ENCODE measurements at places on chromosomes 16 and 17.

- DNase-seq = no peak
Observed at GRCh38 chr17:37562016-37562745, 47.0 kb downstream of the SYNRG start.

- no peak for DNase-seq
Observed at GRCh38 chr16:9090101-9090959, 1.1 kb upstream of the HAPSTR1 start.

DNA sequence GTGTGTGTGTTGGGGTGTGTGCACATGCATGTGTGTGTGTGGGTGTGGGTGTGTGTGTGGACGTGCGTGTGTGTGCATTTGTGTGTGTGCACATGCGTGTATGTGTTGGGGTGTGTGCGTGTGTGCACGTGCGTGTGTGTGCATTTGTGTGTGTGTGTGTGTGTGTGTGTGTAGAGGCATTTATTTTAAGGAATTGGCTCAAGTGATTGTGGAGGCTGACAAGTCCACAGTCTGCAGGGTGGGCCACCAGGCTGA, 37.9 kb upstream of the JPH3 start:
- no peak for DNase-seq

GRCh38 chr17:5473906-5474305, 5.1 kb upstream of the DHX33 start:
- DNase-seq = no peak

- DNase-seq = no peak
Observed at GRCh38 chr16:19294156-19294649, 8.7 kb downstream of the CLEC19A start.

GRCh38 chr16:55274391-55274790, 49.6 kb upstream of the IRX6 start:
- DNase-seq = no peak

GRCh38 chr17:80923211-80924110, 68.2 kb upstream of the CHMP6 start:
- DNase-seq = no peak

DNA sequence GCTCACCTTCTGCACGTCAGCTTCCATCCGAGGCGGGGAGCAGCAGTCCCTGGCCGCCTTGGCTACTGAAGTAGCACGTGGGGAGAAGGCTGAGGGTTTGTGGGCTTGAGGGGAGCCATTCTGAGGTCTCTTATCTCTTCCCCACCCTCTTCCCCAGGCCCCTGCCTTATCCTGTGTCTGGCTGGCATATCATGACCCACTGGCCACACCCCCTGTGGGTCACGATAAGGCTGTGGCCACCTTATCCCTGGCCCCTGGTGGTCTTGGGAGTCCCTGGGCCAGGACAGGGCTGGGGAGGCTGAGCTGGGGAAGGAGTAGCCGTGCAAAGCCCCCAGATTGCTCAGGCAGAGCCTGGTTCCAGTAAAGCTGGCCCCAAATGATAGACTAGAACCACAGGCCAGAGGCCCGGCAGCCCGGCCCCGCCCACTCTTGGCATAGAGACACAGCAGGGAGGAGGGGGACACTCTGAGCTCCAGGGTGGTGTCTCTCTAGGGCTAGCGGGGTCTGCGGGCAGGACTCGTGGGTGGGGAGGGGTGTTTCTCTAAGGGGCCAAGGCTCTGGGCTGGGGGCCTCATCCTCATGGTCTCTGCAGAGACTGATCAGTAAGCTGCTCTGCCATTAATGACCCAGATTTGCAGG, 7.6 kb downstream of the SPNS2 start:
- DNase-seq = no peak

DNA sequence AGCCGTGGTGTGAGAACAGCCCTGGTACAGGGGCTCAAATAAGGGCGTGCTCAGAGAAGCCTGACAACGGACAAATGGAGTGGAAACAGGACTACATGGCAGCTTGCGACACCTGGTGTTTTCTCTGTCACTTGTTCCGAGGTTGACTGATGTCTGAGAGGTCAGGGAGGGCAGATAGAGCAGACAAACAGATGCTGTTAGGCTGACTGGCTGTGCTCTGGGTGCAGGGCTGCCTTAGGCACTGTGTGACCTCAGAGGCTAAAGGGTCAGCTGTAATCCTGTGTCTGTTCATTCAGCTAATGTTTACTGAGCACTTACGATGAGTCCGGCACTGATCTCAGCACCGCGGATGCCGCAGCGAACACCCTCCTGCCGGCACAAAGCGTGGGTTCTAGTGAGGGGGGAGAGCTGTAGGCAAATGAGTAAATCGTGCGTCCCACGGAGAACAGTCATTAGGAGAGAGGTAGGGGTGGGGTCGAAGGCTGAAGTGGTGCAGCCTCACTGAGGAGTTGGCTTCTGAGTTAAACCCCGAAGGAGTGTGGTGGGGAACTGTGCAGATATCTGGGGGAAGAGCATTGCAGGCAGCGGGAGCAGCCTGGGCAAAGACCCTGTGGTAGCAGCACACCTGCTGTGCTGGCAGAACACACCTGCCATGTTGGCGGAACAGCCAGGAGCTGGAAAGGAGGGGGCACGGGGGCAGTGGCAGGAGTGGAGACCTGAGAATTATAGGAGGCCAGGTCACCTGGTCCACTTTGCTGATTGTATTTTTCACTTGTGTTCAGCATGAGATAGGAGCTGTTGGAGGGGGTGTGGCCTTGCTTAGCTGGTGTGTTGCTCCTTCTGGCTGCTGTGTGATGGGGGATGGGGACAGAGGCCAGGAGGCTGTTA, 35.0 kb downstream of the GPT2 start:
- no peak for DNase-seq

DNA sequence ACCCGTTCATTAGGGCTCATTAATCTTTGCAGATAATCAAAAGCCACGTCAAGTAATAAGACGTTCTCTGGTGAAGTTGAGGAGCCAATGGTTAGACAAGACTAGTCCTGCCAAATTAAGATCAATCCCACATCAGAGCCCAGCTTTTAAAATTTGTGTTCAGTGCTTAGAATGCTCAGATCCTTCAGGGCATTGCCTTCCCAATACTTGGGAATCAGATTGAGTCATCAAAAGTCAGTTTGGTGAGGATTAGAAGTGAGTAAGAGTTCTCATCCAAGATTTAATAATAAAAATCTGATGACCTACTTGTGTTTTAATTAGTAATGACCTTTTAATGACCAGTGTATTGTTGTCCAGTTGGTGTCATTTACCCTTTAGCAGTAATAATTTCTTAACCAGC, 19.8 kb downstream of the MAP2K4 start:
- no peak for DNase-seq

DNA sequence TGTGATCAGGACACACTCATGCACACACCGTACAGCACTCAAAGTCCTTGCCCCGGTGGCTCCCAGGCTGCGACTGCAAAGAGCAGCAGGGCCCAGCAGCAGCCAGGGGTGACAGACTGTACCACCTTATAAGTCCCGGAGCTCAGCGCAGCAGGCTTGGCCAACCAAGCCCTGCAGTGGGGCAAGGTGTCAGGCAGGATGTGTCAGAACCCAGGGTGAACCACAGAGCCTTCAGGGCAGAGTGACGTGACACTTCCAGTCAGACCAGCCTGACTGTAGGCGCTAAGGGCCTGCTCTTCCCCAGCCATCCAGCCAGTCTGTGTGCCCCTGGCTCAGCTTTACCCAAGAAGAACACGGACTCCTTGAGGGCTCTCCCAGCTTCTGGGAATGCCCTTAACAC, 204.1 kb downstream of the COPRS start:
- DNase-seq = no peak

DNA sequence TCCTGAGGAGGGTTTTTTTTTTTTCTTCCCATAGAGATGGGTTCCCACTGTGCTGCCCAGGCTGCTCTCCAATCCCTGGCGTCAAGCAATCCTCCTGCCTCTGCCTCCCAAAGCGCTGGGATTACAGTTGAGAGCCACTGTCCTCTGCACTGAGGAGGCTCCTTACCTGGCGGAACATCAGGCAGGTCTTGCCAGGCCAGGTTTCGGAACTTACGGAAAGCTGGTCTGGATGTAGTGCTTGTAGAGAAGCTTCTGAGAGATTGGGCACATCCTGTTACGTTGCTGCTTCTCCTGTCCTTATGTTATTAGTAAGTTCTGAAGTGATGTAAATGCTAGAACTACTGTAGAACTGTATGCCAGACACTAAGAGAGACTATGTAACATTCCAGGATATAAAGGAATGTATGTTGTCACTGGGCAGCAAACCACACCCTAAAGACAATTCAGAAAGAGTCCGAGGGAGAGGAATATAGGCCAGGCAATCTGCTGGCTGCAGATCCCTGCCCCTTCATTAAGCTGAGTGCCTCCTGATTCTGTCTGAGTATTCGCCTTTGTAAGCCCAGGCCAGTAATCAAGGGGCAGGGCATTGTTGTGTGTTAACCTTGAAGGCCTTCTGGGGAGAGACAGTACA, 21.1 kb downstream of the ETV4 start:
- no peak for DNase-seq

DNA sequence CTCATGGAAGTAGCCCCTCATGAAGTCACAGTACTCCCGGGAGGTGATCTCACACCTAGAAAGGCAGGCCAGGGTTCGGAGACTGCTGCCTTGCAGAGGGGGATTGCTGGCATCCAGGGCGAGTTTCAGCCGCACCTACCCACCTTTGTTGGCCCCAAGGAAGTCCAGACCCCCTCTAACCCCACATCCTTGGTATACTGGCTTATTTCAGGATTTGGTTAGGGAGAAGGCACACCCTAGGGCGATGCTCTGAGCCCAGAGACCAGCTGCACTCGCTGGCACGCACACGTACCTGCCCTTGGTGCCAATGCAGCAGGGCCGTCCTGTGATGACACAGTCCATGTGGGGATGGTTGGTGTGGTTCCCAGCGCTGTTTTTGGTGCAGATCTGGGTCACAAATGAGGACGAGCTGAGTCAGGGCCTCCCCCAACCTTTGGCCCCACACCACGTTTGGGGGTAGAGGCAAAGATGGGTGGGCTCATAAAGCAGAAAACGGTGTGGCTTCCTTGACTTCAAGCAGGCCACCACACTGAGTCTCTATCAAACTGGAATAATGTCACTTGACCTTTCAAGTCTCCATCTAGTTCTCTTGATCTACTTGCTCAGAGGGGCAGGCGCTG, 5.9 kb downstream of the SNRNP25 start:
- no peak for DNase-seq

GRCh38 chr17:82443465-82444283, 6.9 kb downstream of the CYBC1 start:
- DNase-seq = no peak

DNA sequence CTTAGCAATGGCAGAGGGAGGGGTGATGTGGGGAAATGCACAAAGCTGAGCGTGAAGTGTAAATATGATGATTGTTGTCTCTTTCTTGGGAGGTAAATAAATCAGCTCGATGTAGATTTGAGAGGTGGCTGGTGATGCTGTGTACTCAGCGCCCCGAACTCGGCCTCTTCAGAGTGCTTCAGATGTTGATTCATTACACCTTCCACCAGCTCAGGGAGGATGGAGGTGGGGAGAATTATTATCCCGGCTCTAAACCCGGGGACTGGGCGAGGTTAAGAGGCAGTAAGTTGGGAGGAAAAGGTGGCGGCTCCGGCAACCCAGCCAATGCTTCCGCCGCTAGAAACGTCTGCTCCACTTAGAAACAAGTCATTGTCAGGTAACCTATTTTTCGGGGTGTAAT, 86.5 kb downstream of the RPA1 start:
- DNase-seq = no peak
